ENCODE measurements at places on chromosomes 5 and 9.
A peak's percentile ranks its signal among the peaks of the same experiment; 100 is the strongest.

GRCh38 chr5:137342764-137343163 lies 156.4 kb downstream of the SPOCK1 start:
- DNase-seq = no peak

- no peak for DNase-seq
These were observed 213.4 kb downstream of the ATPSCKMT start for GRCh38 chr5:10036136-10036815.

DNA sequence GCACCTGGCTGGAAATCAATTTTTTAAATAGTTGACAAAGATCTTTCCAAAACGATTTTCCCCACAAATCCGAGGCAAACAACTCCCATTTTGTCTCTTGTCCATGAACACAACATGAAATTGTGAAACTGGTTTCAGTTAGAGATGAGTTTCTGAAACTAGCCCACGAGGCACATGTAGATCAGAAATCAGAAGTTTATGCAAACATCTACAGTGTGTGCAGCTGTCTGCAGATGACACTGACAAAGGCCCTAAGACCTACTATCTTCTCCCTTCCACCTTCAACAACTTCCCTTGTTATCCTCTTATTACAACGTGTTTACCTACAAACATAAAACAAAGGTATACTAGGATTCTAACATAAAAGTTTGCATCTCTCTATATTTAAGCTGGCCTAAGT lies 183.3 kb downstream of the DIRAS2 start:
- DNase-seq = no peak

DNA sequence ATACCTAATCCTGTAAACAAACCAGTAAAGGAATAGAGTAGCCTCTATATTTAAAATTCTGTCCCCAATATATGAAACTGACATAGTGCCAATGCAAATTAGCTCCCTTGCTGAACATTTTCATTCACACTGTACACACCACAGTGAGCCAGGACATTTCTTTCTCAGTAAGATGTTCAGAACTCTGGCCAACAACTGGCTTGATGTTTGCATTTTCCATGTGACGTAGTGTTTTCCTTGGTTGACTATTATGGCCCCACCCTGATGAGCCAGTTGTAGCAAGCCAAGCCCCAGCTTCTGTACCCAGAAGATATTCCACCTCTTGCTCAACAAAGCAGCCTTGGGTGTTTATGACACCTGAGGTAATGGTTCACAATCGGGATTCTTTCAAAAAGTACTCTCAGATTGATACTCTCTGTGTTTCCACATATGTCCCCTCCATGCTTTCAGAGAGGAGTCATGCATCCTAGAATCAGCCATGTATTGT lies 17.7 kb upstream of the ANXA1 start:
- no peak for DNase-seq

DNA sequence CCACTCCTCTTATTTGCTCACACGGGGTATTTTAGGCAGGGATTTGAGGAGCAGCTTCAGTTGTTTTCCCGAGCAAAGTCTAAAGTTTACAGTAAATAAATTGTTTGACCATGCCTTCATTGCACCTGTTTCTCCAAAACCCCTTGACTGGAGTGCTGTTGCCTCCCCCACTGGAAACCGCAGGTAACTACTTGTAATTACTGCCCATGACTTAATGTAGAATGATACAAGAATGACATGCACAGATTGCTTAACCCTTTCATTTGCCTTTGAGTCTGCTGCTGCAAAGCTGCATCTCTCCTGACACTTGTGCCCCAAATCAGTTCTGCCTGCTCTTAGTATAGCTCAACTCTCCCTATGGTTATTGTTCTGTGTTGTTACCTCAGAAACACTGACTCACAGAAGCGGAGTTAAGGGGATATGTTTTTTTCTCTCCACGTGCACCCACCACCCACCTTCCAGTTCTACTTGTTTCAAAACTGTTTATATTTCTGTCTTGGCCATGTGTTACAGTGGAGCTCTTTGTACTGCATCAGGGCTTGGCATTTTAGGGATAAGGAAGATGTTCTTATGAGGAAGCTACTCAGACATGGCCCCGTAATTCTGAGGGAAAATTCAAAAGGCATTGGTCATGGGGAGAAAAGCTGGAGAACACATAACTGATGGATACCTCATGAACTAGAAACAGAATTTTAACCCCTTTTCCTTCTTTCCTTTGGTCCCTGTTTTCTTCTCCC lies 2.3 kb downstream of the ADRB2 start:
- peak; percentile 17 for DNase-seq

DNA sequence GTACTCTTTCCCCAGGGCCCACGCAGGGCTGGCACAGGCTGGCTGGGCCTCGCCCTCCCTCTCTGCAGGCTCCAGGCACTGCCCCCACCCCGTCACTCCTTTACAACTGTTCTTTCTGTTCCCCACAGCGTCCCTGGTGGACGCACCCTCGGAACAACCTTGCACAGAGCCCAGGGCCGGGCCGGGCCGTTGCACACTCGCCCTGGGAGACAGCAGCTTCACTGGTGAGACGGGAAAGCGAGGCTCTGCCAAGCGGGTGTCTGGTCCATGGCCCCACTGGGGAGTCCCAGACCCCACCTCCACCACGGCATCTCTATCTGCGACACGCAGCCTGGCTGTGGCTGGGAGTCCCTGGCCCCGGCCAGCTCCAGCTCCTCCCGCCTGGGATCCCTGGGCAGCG lies 18.4 kb upstream of the QSOX2 start:
- no peak for DNase-seq

GRCh38 chr9:13728917-13729811 lies 449.7 kb upstream of the MPDZ start:
- DNase-seq = no peak

DNA sequence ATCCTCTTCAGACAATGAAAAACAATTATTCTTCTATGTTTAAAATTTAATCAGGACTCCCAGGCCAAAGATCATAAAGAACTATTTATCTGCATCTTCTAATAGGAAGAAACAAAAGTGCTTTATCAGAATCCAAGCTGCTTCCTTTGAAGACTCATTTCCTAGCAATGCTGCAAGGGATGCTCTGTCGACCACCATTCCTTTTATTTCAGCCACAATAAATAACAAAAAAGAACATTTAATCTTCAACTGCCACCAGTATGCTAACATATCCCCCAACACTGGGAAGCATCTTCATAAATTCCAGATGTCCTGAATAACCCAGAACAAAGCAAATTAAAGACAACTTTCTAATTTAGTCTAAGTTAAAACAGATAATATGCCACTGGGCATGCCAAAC lies 68.7 kb downstream of the PKD2L2 start:
- DNase-seq = no peak

- DNase-seq = no peak
These were observed 27.9 kb upstream of the TGFBI start for GRCh38 chr5:136000932-136001331.

DNA sequence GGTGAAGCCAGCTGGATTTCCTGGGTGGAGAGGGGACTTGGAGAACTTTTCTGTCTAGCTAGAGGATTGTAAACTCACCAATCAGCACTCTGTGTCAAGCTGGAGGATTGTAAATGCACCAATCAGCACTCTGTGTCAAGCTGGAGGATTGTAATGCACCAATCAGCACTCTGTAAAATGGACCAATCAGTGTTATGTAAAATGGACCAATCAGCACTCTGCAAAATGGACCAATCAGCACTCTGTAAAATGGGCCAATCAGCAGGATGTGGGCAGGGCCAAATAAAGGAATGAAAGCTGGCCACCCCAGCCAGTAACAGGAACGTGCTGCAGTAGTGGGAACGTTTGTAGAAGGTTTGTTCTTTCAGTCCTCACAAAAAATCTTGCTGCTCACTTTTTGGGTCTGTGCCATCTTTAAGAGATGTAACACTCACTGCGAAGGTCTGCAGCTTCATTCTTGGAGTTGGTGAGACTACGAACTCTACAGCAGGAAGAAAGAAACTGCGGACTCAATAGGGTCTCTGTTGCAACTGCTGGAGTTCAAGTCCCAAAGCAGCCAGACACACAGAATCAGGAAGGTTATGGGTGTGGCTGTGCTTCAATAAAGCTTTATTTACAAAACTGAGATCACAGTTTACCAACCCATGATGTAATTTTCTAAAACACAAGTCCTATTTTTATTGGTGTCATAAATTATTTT lies 145.7 kb upstream of the ERCC6L2 start:
- no peak for DNase-seq

DNA sequence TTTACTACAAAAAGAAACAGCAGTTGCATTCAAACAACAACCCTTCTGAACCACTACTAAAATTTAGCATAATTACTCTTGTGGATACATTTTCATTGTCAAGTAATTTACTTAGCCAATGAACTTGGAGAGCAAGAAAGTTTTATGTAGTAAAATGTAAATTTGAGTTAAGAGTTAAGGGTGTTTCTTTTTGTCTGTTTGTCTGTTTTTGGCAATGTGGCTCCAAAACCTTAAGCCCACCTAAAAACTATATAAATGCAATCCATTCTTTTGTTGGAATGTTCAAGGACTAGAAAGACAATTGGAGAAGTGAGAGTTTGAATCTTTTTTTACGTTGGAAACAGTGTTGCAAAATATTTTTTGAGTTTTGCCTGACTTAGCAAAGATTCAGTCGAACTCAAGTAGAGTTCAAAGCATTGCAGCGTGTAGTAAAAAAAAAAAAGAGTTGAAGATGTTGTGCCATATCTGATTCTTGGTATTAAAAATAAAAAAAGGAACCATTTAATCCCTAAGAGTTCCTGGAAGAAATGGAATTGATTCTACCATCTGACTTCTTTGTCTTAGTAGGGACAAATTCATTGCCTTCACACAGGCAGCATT lies 867 bp downstream of the SYK start:
- no peak for DNase-seq

DNA sequence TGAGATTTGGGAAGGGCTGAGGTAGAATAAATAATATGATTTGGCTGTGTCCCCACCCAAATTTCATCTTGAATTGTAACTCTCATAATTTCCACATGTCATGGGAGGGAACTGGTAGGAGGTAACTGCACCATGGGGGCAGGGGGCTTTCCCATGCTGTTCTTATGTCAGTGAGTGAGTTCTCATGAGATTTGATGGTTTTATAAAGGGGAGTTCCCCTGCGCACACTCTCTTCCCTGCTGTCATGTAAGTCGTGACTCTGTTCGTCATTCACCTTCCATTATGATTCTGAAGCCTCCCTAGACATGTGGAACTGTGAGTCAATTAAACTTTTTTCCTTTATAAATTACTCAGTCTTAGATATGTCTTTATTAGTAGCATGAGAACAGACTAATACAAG lies 115.5 kb upstream of the STARD4 start:
- no peak for DNase-seq

DNA sequence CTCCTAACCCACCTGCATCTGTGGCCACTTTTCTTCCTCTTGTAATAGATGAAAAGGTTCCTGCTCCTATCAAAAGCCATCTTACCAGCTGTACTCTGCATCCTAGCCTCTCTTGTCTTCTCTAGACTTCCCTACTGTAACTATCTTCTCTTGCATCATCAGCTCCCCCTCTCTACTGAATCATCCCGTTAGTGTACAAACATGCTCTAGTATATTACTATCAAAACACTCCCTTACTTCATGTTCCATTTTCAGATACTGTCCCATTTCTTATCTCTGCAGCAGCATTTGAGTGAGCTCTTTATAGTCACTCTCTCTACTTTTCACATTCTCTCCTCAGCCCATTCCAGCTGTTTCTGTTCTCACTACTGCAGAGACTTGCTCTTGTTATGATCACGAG lies 2.8 kb downstream of the SRA1 start:
- no peak for DNase-seq

- DNase-seq = no peak
These were observed 65.3 kb upstream of the CXCL14 start for GRCh38 chr5:135643881-135644766.

DNA sequence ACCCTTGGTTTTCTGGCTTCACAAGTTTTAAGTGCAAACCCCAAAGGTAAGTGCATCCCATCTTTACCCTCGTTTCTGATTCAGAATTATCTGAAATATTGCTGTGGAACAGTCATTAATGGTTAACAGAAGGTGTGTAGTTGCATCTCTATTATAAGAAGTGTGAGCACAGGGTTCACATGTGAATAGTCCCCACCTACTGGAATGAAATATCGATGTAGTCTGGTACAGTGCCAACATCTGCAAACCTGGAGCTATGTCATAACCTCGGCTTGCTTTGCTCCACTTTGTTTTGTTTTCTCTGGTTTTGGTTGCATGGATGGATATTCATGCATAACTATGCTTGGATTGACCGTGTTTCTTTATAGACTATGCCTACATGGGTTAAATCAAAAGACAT lies 12.6 kb downstream of the HTR4 start:
- no peak for DNase-seq
